ENCODE measurements at places on chromosomes 13 and 19.
A peak's percentile ranks its signal among the peaks of the same experiment; 100 is the strongest.

DNA sequence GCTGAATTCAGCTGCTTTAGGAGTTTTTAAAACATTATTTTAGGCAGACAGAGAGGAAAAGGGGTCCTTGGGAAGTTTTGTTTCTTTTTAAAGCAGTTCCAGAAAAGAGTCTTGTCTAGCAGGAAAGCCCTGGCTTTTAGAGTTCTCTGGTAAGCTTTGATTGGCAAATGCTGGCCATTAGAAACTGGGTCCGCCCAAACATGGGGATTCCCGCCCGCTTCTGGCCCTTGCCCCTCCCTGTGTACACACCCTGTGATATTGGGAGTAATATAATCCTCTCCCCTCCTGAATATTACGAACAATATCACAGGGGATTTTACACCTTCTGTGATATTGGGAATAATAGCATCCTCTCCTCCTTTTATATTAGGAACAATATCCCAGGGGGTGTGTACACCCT, 58.9 kb downstream of the ERICH4 start:
- peaks cover 2% of the 10 kb centered on the region for H3K4me1 ChIP-seq
- peaks cover 7% of the 10 kb centered on the region for H3K27me3 ChIP-seq
- no peak for DNase-seq
- H3K4me3 ChIP-seq = no peak overlapping the region

DNA sequence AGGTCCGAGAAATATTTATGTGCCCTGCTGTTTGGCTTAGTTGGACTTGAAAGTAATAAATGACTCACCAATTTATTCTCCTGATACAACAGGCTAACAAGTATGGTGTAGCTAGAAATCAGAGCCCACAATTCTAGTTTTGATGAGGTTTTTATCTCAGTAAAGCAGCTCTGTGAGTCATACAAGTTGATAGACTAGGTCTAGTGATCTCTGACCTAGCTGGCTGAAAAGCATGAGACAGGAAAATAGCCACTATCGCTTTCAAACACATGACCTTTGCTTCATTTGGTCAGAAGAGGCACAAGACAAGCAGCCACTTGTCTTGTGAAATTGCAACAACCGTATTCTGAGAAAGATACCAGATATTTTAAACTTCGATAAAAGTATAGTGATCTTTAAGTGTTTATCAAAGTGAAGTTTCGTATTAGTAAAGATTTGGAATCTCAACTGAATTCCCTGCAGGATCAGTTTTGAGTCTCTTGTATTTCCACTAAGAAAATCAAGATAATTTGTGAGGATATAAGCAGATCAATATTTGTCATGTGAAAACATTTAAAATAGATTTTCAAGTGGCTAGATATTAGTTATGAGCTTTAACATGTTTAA, 126.7 kb downstream of the MAB21L1 start:
- H3K4me1 ChIP-seq = no peaks in the 10 kb centered on the region
- H3K27me3 ChIP-seq = no peaks in the 10 kb centered on the region
- H3K27ac ChIP-seq = no peak overlapping the region
- no peak overlapping the region for H3K4me3 ChIP-seq
- no peak for DNase-seq

DNA sequence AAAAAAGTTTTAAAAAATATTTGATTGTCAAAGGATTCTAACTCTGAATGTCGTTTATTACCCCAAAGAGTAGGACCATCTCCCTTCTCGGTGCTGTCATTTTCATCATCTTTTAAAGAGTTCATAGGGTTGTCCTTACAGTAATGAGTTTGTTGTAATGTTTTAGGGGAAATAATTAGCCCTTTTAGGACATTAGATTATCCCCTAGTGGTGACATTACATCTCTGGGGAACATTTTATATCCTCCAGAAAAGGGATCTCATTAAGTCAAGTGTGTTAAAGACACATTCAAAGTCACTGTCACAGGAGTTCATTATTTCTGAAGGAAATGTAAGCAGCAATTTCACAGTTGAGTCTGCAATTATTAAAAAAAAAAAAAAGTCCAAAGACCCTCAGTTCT, 99.3 kb upstream of the GJB6 start:
- no peaks in the 10 kb centered on the region for H3K27me3 ChIP-seq
- no peaks in the 10 kb centered on the region for H3K4me1 ChIP-seq
- H3K27ac ChIP-seq = no peak overlapping the region
- no peak overlapping the region for H3K4me3 ChIP-seq

DNA sequence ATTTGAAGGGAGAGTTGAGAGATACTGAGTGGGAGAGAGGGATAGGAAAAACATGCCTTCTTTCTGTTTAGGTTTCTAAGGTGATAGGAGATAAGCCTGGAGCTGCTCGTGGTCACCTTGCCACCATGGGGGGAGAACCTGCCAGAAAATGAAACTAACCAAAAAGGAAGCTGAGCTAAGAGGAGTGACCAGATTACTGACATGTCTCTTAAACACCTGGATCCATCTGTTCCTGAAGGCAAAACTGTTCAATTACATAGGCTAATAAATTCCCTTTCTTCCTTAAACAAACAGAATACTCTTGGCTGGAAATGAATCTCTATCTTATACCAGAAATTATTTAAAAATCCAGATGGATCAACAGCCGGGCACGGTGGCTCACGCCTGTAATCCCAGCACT, 27.3 kb downstream of the ZNF473 start:
- peaks cover 5% of the 10 kb centered on the region for H3K27me3 ChIP-seq
- H3K27ac ChIP-seq = no peak overlapping the region
- no peaks in the 10 kb centered on the region for H3K36me3 ChIP-seq
- H3K4me3 ChIP-seq = no peak overlapping the region

- DNase-seq = no peak
- no peak overlapping the region for H3K4me3 ChIP-seq
- no peaks in the 10 kb centered on the region for H3K4me1 ChIP-seq
- no peaks in the 10 kb centered on the region for H3K27me3 ChIP-seq
- H3K36me3 ChIP-seq = peaks cover 13% of the 10 kb centered on the region
- H3K27ac ChIP-seq = no peak overlapping the region
Observed at GRCh38 chr19:11025006-11025405, 64.2 kb downstream of the SMARCA4 start.

DNA sequence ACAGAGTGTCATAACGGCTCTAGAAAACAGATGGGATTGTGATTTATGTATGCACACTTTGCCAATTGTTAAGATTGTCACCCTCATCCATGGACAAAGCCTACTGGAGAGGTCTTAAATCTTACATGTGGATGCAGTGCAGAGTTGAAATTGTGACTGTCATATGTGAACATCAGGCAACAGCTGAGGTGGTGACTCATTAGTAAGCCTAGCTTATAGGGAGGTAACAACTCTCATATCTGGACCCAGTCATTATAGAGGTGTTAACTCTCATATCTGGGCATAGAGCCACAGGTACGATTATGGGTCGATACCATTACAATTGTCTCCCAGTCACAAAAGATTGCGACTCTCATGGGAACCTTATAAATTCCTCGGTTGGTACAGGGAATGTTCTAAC, 29.8 kb upstream of the ZNF254 start:
- peaks cover 24% of the 10 kb centered on the region for H3K36me3 ChIP-seq
- no peak for DNase-seq
- H3K27me3 ChIP-seq = no peaks in the 10 kb centered on the region
- no peaks in the 10 kb centered on the region for H3K4me1 ChIP-seq
- no peak overlapping the region for H3K27ac ChIP-seq

DNA sequence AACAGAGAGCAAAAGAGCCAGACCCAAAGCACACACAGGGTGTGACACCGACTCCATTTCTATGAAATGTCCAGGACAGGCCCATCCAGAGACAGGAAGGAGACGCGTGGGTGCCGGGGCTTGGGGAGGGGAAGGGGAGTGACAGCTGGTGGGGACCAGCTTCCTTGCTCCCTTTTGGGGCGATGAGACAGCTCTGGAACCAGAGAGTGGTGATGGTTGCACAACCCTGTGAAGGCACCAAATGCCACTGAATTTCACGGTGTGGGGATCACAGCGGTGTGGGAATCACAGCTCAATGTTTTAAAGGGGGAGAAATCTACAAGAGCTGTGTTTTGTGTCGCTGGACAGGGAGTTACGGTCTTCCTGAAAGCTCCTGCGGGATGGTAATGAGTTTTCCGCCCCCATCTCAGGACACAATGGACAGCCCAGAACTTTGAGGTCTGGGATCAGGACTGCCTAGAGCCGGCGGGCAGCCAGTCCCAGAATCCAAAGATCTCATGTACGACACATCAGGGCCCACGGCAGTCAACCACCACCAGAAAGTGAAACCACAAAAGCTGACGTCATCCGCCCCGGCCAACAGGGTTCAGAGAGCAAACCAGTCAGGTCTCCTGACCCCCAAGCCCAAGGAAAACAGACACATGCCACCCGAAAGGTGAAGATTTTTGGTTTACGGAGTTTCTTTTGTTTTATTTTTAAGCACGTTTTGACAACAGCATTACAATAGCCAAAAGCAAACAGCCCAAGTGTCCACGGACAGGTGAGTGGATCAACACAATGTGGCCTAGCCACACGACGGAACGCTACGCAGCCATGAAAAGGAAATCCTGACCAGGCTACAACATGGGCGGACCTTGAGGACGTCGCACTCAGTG, 7.3 kb downstream of the SGTA start:
- H3K4me3 ChIP-seq = peak overlapping the region; percentile 67
- DNase-seq = peak; percentile 85
- H3K36me3 ChIP-seq = no peaks in the 10 kb centered on the region
- H3K27me3 ChIP-seq = no peaks in the 10 kb centered on the region
- H3K4me1 ChIP-seq = peaks cover 35% of the 10 kb centered on the region

GRCh38 chr19:58009666-58010301, 7.2 kb upstream of the ZNF606 start:
- H3K27ac ChIP-seq = peak overlapping the region; percentile 73
- H3K36me3 ChIP-seq = peaks cover 21% of the 10 kb centered on the region
- H3K4me1 ChIP-seq = no peaks in the 10 kb centered on the region

GRCh38 chr19:6743066-6743465, 3.6 kb downstream of the TRIP10 start:
- peaks cover 32% of the 10 kb centered on the region for H3K4me1 ChIP-seq
- no peak for DNase-seq
- no peaks in the 10 kb centered on the region for H3K27me3 ChIP-seq
- no peak overlapping the region for H3K27ac ChIP-seq
- no peaks in the 10 kb centered on the region for H3K36me3 ChIP-seq
- H3K4me3 ChIP-seq = no peak overlapping the region

GRCh38 chr19:16554776-16555175, 12.5 kb upstream of the CHERP start:
- no peak overlapping the region for H3K27ac ChIP-seq
- peaks cover 12% of the 10 kb centered on the region for H3K4me1 ChIP-seq
- DNase-seq = peak; percentile 39
- peak overlapping the region; percentile 28 for H3K4me3 ChIP-seq
- peaks cover 5% of the 10 kb centered on the region for H3K27me3 ChIP-seq

DNA sequence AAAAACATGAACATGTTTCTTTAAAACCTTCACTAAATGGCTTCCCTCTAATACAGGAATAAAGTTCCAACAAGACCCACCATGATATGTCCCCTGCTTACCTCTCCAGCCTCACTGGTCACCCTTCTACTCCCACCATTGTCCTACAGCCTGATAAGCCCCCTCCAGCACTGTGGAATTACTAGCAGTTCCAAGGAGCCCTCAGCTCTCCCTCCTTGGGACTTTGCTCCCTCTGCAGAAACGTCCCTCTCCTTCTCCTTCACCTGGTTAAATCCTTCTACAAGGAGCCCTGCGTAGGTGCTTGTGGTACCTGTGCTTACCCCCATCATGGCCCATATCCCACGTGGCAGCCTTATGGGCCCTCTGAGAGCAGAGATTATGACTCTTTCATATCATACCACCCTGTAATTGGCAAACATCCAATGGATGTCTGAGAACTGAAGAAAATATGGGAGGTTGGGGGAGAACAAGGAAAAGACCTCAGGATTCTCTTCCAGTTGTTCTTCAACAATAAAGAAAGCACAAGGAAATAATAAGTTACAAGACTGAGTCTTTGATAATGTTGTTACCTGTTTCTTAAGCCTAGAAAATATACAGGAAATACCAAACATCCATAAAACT, 26.1 kb upstream of the DOCK9 start:
- no peak overlapping the region for H3K4me3 ChIP-seq
- no peak for DNase-seq
- H3K27ac ChIP-seq = no peak overlapping the region
- no peaks in the 10 kb centered on the region for H3K27me3 ChIP-seq
- H3K36me3 ChIP-seq = no peaks in the 10 kb centered on the region
- H3K4me1 ChIP-seq = no peaks in the 10 kb centered on the region

DNA sequence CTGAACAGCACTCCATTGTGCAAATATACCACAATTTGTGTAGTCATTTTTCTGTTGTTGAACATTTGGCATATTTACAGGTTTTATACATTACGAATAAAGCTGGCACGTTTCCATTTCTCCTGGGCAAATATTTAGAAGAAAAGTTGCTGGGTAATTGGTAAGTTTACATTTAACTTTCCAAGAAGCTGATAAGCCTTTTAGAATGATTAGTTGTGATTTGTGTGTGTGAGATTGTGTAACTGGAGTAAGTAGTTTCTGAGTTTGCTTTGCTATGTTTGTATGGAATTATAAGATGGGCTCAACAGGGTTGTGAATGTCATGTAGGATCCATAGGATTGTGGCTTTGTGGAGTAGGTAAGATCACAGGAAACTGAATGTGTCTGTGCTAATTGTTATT, 1.6 kb upstream of the ZNF529 start:
- no peak for DNase-seq
- H3K4me3 ChIP-seq = no peak overlapping the region
- peaks cover 16% of the 10 kb centered on the region for H3K36me3 ChIP-seq
- peaks cover 13% of the 10 kb centered on the region for H3K4me1 ChIP-seq
- no peak overlapping the region for H3K27ac ChIP-seq

DNA sequence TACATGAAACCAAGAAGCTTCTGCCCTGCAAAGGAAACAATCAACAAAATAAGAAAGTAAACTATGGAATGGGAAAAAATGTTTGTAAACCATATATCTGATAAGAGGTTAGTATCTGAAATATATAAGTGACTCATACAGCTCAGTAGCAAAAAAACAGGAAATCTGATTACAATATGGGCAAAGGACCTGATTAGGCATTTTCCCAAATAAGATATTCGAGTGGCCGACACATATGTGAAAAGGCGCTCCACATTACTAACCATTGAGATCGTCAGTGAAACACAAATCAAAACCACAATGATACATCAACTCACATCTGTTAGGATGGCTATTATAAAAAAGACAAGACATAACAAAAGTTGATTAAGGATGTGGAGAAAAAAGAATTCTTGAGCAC, 2818.6 kb upstream of the PCDH20 start:
- H3K27me3 ChIP-seq = no peaks in the 10 kb centered on the region
- H3K4me1 ChIP-seq = no peaks in the 10 kb centered on the region
- no peaks in the 10 kb centered on the region for H3K36me3 ChIP-seq
- no peak overlapping the region for H3K4me3 ChIP-seq
- DNase-seq = no peak
- H3K27ac ChIP-seq = no peak overlapping the region
